NCI-H1694 treated with DMSO at 0.1 percent for 48 hours (cell line): ENCODE measurements at places on chromosomes 3 and 15.

DNA sequence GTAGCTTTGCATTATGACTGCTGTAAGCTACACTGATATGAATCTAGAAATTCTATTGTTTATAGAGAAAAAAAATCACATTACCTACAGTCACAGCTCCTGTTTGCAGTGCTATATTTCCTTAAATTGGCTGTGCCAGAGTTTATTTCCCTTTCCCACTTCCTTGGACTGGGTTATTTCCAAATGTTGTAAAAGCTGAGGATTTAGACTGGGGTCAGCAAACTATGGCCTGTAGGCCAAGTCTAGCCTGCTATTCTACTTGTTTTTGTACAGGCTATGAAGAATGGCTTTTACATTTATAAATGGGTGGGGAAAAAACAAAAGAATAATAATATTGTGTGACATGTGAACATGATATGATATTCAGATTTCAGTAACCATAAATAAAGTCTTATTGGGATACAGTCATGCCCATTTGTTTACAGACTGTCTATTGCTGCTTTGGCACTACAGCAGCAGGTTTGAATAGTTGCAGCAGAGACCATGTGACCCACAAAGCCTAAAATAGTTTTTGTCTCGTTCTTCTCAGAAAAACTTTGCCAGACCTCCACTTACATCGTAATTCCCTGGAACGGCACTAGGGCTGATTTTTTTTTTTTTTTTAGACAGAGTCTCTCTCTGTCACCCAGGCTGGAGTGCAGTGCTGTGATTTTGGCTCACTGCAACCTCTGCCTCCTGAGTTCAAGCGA, 7.8 kb downstream of the GLDN start:
- DNase-seq = no peak

DNA sequence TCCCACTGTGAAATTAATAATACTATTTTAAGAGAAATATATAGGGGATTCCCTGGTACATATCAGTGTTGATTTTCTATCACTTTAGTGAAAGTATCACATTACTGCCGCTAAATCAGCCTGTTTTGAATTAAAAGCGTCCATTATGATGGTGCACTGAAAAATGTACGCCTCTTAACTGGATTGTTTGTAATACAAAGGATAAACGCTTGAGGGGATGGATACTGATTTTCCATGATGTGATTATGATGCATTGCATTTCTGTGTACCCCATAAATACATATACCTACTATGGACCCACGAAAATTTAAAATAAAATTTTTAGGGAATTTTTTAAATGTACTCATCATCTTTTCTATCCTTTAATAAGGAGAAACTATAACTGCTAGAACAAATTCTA, 478.6 kb downstream of the MAGI1 start:
- no peak for DNase-seq

DNA sequence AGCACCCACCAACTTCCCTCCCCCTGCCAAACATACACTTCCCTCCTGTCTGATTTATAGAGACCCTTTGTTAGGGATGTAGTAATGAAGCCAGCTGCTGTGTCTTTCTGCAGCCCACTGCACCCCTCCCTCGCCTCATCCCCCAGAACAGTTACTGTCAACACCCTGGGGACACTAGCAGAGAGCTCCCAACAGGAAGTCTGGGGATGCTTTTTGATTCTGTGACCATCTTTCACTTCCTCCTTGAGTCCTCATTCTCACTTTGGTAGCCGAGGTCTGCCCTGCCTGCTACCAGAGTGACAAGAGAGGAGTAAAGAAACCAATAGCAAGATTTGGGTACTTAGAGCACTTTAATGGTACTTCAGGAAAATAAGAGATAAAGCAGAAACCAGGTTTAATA, 201.6 kb downstream of the SATB1 start:
- no peak for DNase-seq

- no peak for DNase-seq
Observed at GRCh38 chr3:184428561-184429175, 48.8 kb downstream of the CHRD start.

DNA sequence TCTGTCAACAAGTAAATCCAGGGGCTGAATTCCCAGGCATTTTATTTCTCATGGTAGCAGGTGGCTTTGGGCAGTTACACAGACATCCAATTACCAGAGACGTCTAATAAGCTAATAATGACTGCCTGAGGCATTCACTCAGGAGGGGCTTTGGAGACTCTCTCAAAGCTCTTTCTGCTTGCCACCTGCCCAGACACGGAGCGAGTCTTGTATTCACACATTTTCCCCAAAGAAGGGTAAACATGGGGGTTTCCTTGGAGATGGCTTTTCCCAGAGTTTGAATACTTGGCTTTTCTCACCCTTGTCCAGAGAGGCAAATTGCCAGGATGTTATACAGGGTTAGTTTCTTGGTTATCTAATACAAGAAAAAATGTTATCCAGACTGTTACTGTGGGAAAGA, 132.6 kb downstream of the DIPK2A start:
- peak; percentile 8 for DNase-seq

GRCh38 chr3:194731506-194732073, 45.9 kb downstream of the FAM43A start:
- no peak for DNase-seq

DNA sequence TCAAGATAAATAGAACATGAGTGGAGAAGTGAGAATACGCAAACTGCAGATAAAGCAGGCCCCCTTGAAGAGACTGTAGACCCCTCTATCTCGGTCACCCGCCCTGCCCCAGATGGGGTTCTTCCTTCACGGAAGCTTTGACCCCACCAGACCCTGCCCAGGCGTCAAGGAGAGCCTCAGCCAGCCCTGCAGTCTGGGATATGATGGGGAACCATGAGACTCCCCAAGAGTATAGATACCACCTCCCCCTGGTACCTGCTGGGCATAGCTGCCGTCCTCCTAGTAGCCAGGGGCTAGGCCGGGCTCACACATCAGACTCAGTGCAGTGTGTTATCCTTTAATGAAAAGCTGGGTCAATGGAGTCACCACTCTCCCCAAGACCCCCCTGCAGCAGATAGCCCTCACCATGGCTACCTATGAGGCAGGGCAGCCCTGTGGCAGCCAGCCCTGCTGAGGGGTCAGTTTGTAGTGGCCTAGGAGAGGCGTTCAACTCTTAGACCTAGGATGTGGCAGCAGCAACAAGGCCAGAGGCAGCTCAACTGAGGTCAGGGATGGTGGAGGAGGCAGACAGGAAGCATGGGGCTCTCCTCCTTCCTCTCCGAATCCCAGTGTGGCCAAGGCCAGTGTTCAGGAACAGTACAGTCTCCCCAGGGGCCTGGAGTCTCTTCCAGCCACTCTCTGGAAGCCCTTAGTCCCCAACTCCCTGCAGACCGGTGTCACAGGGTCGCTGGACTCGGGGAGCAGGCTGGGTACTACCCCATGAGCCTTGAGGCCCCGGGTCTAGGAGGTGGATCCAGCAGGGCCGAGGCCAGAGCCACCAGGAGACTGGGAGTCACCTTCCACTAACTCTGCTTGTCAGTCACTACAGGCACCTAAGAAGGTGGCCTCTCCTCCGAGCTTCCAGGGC, 26.1 kb downstream of the PLXNB1 start:
- DNase-seq = no peak
